ENCODE measurements at places on chromosomes 6 and 20.

GRCh38 chr6:22411376-22412105 is 114.7 kb upstream of the PRL start:
- no peak for DNase-seq

DNA sequence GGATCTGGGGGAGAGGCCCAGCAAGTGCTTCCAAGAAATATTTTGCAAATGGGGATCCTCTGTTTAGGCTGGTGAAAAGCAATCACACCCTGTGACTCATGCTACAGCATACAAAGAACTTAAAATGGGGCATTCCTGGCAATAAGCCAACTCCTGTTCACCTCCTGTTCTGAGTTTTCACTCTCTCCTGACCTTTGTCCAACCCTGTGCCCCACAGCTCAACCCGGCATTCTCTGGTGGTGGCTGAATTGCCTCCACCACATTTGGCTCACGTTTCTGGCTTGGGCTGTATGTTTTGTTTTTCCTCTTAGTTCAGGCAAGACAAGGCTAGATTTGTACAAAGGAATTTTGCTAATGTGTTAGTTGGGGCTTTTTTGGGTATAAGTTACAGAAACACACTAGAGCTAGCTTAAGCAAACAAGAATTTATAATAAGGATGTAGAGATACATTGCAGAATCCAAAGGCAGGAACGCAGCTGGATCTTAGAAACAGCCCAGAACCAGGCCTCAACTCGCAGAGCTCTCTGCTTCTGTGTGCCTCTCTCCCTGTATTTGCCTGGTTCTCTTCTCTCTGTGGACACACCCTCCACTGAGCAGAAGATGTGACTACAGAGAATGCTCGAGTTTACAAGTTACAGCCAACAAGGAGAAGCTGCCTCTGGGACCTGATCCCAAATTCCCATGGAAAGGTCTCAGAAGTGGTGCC is 9.4 kb downstream of the ABCC10 start:
- DNase-seq, result no peak

DNA sequence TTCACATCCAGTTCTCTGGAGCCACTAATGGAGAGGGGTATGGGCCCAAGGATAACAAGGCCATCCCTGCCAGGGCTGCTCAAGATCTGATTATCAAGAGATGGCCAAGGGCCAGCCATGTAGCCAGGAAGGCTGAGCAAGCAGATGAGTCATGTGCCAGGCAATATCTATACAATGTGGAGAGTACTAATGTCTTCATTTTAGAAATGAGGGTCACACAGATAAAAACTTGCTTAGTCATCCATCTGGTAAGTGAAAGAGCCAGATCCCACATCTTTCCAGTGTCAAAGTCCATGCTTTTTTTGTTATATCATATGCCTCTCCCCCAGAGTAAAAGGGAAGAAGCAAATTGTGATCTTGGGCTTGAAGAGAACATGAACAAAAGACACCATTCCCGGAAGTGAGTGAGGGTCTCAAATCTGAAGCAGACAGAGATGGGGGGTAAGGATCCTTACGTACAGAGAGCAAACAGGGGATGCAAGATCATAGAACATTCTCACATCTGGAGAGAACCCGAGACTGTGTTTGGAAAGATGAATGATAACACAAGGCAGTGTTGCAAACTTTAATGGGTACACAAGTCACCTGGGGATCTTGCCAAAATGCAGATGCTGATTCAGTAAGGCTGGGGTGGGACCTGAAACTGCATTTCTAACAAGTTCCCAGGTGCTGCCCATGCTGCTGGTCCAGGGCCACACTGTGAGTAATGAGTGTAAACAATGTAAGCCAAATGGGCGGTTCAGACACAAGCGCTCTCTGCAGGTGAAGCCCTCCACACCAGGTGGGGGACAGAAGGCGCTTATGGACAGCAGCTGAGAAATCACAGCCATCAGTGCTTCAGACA is 20.0 kb upstream of the GSTA3 start:
- DNase-seq, result peak; percentile 4

DNA sequence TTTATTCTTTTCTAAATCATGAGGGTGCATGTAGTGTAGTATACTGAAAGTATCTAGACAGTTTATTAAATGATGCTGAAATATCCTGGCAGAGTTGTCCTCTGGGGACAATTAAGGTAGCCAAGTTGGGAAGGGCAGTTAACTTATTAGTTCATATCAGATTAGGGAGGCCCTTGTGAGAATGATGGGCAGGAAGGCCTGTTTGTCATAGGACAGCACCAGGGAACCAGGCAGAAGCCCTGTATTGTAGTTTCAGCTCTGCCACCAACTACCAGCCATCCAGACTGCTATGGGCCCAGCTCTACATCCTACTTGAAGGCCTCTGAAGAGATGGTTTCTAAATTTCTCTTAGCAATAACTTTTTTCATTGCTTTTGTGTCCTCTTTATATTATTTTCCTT is 4.0 kb downstream of the MYLIP start:
- peak; percentile 17 for DNase-seq

GRCh38 chr20:18007534-18008292 is 38.9 kb downstream of the MGME1 start:
- DNase-seq, result no peak

DNA sequence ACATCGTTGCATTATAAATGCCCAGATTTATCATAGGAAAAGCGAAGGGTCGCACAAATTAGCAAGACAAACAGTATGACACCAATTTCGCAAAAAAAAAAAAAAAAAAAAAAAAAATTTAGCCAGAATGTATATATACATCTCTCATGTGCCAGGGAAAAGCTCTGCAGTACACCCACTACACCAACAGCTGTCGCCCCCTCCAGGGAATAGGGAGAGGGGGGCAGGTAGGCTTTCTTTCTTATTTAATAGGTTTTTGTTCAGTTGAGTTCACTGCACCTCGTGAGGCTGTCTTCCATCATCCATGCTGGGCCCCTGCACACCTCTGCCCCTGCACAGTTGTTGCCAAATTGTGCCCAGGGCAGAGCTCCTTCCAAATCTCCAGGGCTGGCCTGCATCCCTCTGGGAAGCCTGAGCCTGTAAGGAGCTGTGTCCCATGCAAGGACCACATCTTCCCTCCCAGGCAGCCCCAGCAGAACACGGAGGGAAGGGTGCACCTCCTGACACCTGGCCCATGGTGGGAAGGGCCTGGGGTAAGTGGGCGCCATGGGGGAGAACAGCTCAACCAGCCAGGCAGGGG is 85.4 kb downstream of the NINL start:
- no peak for DNase-seq

DNA sequence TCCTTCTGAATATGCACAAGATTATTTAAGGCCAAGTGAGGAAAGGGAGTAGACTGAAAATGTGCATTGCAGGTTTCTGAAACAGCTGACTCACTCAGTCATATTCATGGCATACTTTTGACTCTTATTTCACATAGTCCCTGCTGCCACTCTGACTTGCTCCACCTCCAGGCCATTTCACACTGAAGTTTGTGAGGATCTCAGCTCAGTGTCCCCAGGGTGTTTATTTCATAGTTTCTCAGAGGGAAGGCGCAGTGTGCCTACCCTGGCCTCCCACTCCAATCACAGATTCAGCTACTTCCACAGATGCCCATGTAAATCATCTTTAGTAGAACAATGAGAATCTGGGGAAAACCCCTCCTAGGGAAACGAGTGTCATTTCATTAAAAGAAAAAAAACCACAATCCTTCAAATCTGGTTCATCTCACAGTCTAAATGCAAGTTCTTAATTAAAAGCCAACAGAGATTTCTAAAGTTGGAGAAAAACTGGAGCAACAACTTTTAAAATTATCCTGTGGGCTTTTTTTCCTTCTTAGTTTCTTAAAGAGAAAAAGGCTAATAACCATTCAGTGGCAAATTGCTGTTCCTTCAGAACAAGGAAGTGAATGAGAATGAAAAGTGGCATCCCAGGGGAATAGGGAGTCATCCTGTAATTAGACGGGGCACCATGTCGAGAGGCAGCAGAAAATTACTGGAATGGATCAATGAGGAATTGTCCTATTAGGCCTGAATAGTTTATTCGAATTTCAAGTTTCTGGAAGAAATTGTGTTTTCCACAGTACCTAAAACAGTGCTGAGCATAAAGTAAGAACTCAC is 133.6 kb downstream of the TFAP2B start:
- DNase-seq, result no peak

Measured in activated CD4-positive, alpha-beta T cell treated with anti-CD3 and anti-CD28 coated beads, Interleukin-2, Interleukin-6, amounts not matched to agents 100 ng/mL and 50 ng/mL, durations not matched to agents 16 hours and 8 hours (primary cell).